Spinal cord (tissue), 10 donors: ENCODE measurements at places on chromosomes 2 and 18.

DNA sequence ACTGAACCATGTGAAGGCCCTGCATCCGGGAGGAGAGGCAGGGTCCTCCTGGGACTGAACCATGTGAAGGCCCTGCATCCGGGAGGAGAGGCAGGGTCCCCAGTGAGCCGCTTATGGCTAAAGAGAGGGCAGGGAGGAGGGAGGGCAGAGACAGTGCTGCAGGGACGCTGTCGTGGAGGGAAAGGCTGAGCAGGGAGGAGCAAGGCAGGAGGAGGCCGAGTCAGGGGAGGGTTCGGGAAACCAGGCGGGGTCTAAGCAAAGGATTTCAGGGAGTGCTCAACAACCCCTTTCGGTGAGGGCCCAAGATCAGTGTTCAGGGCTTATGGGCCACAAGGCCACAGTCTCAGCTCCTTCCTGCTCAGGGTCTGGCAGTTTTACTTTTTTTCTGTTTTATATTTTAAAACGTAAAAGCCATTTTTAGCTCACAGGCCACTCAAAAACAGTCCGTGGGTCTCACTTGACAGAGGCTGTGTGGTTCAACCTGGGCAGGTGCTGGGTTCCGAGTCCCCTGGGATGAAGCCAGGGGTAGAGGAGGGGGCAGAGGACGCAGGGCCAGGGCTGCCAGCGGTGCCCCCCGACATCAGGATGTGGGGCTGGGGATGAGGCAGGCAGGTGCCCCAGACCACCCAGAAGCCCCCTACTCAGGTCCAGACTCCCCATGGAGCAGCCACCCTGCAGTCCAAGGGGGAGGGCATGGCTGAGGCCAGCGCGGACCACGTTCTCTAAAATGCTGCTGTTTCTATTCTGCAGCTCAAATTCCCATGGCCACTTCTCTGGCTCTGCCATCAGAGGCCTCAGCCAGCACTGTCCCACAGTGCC lies 5.2 kb downstream of the TMEM18 start:
- DNase-seq = no peak

DNA sequence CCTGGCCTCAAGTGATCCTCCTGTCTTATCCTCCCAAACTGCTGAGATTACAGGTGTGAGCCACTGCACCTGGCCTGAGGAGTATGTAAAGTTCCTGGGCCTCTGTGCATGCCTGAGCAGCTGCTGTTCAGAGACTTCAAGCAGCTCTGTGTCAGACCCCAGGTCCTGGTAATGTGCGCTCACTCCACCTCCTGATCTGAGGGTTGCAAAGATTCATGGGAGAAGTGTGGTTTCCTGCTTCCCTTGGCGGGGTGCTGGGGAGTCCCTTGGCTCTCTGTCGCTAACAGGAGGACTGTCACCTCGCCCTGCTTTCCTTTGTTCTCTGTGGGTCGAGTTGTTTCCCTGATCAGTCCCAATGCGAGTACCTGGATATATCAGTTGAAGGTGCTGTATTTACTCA lies 8.6 kb upstream of the IL36A start:
- no peak for DNase-seq

DNA sequence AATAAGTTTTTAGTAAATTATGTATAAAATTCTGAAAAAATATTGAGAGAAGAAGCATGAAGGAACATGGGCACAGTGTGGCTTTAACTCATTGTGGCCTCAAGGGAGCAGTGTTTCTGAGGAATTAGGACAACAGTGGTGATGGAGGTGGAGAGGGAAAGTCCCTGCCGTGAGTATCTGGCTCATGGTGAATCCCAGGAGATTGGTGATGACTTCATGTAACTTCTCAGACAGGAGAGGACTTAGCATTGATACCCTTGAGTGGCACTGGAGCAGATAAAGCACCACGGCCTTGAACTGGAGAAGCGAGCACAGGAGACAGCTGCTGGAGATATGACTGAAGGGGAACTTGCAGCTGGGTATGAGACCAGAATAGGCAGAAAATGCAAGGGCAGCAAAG lies 35.0 kb upstream of the LRP1B start:
- no peak for DNase-seq

GRCh38 chr2:191625016-191625415 lies 52.9 kb upstream of the NABP1 start:
- no peak for DNase-seq

DNA sequence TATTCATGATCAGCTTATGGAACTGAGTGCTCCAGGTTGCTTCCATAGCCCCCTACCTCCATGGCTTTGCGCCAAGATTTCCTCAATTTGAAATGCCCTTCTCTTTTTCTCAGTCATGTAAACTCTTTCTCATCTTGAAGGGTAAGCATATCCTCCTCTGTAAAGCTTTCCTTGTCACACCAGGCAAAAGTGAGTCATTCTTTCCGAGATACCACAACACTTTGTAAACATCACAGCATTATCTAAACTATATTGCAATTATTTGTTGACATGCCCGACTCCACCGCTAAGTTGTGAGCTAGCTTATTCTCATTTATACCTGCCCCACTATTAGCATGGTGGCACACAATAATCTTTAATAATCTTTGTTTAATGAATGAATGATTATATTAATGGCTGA lies 419.5 kb upstream of the CHST9 start:
- DNase-seq = no peak

DNA sequence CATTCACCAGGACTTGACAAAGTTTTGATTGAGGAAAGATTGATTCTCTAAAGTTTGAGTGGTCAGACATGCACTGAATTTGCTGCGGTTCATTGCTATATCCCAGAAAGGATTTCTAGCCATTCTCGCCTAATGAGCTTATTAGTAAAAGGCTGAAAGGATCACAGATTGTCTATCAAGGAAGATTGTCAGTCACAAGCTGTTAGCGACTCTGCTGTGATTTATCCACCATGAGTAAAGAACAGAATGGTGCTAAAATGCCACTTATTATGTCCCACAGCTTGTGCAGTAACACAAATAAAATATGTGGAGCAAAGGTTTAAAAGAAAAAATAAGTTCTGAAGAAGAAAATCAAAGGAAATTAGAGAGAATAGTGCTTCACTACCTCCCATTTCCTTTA lies 701.2 kb upstream of the CDH7 start:
- DNase-seq = peak; percentile 11

- DNase-seq = peak; percentile 84
These were observed 145.9 kb downstream of the ACKR3 start for GRCh38 chr2:236715491-236715961.

DNA sequence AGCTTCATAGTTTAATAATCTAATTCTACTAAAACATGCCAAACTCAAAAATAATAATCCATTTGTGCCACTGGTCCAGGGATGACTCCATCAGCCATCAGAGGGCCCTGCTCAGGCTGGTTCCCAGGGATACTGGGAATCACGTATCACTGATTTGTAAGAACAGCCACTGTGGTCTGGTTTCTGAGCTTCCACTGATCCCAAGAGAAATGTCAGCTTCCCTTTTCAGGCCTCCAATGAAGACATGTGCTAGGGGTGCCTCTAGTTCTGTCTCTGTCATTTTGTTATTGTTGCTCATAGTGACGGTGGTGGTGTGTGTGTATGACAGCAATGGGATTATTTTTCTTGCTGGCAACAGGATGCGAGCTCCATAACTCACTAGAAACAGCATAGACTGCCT lies 83.2 kb downstream of the CELF4 start:
- DNase-seq = no peak

DNA sequence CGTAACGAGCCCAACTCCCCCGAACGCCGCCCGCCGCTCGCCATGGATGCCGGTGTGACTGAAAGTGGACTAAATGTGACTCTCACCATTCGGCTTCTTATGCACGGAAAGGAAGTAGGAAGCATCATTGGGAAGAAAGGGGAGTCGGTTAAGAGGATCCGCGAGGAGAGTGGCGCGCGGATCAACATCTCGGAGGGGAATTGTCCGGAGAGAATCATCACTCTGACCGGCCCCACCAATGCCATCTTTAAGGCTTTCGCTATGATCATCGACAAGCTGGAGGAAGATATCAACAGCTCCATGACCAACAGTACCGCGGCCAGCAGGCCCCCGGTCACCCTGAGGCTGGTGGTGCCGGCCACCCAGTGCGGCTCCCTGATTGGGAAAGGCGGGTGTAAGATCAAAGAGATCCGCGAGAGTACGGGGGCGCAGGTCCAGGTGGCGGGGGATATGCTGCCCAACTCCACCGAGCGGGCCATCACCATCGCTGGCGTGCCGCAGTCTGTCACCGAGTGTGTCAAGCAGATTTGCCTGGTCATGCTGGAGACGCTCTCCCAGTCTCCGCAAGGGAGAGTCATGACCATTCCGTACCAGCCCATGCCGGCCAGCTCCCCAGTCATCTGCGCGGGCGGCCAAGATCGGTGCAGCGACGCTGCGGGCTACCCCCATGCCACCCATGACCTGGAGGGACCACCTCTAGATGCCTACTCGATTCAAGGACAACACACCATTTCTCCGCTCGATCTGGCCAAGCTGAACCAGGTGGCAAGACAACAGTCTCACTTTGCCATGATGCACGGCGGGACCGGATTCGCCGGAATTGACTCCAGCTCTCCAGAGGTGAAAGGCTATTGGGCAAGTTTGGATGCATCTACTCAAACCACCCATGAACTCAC lies 673 bp downstream of the PCBP1 start:
- no peak for DNase-seq

DNA sequence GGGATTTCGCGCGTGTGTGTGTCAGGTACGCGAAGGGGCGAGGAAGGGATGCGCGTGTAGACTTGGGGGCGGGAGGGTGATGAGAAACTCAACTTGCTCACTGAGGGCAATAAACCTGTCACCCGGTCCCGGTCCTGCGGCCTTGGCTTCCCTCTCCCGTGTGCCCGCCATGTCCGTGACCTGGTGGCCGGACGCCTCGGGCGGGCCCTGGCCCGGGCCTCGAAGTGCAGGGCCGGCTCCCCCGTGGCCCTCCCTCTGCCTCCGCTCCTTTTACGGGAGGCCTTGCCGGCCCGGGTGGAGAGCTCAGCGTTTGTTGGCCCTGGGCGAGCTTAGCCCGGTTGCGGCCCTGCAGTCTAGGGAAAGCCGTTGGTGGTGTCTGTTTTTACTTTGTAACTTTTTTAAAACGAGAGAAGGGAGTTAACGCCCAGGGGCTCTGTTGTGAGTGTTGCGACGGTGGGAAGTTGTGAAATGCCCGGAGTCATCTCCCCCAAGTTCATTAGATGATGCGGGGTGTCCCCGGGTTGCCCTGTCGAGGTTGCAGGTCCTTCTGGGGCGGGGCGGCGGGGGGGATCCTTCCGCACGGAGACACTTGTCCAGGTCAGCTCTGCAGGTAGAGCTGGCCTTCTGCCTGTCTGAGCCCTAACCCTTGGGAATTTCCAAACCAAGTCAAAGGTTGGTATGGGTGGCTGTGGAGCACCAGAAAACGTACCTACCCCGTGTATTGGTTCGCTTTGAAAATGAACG lies 883 bp downstream of the SMCHD1 start:
- no peak for DNase-seq

GRCh38 chr2:60742419-60742818 lies 13.6 kb upstream of the PAPOLG start:
- DNase-seq = peak; percentile 61

DNA sequence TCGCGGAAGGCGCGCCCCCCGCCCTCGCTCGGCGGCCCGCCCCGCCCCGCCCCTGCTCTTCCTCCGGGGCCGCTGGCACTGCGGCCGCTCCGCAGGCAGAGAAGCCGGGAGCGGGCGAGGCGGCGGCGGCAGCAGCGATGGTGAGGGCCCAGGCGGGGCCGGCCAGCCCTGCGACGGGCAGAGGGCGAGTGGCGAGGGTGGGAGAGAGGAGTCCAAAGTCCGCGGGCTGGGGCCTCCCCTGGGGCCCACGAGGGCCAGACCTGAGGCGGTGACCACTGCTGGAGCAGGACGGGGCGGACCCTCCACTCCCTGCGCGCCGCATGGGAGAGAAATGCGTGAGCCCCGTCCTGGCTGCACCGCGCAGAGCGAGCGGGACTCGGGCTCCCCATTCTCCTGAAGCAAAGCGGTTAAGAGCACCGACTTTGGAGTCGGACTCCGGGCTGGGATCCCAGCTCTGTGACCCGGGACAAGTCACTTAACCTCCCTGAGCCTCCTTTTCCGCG lies at the start of gene VAMP5:
Gene VAMP5, plus strand, starts transcription at position 78 of the 503 bp plus-strand sequence. Its CDS starts 60 bp downstream, at position 138.
- DNase-seq = no peak

DNA sequence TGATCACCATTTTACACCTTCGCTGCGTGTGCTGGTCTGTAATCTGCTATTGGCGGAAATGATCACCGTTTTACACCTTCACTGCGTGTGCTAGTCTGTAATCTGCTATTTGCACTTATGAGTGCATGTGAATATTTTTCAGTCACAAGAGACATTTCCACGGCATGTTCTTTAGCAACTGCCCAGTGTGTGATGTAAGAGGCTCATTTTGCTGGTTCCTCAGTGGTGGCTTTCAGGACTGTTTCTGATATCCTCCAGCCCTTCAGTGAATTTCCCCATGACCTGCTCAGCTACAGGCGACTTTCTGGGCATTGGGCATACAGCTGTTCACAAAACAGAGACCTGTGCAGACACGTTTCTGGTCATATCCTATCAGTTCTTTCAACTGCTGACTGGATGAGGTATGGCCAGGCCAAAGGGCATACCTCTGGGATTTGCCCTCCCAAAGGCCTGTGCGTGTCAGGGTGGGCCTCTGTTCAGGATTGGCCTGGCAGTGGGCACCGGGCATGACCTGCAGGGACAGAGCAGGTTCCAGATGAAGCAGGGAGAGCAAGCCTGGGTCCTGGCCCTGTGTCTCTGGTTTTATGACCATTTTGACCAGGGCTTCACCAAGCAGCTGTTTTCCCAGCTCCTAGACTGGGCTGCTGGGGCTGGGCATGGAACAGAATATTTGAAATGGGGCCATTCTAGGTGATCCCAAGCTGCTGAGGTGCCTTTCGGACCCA lies 521 bp upstream of the PROM2 start:
- no peak for DNase-seq

- DNase-seq = no peak
These were observed 1.8 kb downstream of the B3GNT7 start for GRCh38 chr2:231397011-231397927.

DNA sequence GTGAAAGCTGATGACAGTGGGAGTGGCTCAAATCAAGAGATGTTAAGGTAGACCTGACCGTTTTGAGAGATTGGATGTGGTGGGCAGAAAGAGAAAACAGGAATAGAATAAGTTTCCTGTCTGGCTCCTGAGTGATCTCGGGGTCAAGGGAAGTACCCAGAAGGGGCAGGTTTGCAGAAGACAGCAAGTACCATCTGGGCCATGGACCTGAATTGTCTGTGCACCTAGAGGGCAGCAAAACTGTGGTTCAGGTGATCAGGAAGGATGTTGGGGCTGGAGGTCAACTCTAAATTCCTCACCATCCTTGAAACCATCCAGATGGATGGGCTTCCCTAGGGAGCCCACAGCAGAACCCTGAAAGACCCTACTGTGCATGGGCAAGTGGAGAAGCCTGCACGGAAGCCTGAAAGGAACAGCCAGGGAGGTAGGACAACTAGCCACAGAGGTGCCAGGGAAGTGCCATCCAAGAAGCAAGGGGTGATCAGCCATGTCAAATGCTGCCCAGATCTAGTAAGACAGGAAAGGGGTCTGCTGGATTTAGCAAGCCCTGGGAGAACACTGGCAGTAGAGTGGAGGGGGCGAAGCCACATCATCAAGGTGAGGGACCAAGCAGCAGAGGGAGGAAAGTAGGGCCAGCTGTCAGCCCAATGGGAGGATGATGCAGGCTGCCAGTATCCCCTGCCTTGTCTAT lies 8.0 kb downstream of the TEX261 start:
- DNase-seq = no peak
